LNCaP clone FGC (cell line): ENCODE measurements at places on chromosomes 11 and 22.

- no peak for DNase-seq
These were observed 1566.2 kb upstream of the TENM4 start for GRCh38 chr11:81007046-81007445.

- no peak for DNase-seq
These were observed 275.6 kb downstream of the BRD1 start for GRCh38 chr22:49551897-49552614.

- no peak for DNase-seq
These were observed 13.8 kb downstream of the USP2 start for GRCh38 chr11:119367661-119368120.

- DNase-seq: no peak
These were observed 6.4 kb downstream of the BIRC3 start for GRCh38 chr11:102323542-102324251.

DNA sequence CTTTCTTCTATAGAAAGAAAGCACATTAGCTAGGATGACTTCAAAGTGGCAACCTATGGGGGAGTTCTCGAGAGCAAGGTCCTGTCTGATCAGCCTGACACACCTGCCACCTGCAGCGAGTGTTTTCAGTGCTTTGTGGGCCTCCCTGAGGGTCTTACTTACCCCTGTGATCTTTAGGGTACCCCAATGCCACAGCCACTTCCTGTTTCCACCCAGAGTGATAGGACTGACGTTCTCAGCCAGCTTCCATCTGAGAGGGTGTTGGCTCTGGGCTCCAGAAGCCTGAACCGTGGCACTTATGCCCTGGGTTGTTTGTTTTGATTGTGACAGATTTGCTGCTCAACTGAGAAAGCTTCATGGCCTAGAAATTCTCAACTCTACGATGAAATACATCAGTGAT is 21.7 kb upstream of the ANKK1 start:
- no peak for DNase-seq

DNA sequence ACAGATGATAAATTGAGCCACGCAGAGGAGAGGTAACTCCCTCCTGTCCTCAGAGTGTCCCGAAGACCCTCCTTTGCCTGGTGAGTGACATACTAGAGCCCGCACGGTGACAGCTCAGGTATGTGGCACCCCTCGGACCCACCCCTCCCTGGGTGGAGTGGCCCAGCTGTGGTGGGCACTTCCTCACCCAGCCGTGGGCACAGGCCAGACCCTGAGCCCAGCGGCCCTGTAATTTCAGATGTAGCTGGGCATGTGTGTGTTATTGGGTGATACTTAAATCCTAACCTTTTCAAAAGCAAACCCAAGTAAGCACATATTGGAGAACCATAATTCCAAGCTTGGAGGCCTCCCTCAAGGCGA is 93.2 kb downstream of the WNT7B start:
- DNase-seq: no peak

DNA sequence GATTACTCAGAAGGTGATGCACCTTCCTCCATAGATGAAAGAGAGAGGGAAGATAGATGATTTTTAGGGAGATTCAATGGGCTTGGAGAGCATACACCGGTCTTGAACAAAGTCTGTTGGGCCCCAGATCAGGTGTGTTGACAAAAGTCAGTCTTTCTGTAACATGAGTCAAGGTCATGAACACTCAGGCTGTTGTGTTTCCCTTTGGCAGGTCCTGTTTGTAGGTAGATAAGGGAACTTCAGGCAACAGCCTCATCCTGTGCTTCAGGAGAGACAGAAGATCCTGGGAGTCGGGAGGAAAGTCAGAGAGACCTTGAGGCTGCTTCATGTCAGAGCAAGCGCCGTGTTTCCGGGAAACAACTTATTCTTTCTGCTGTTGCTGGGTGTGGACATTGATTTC is 703.1 kb downstream of the BRD1 start:
- no peak for DNase-seq

- no peak for DNase-seq
These were observed 5.5 kb upstream of the FADS3 start for GRCh38 chr11:61896665-61897386.

DNA sequence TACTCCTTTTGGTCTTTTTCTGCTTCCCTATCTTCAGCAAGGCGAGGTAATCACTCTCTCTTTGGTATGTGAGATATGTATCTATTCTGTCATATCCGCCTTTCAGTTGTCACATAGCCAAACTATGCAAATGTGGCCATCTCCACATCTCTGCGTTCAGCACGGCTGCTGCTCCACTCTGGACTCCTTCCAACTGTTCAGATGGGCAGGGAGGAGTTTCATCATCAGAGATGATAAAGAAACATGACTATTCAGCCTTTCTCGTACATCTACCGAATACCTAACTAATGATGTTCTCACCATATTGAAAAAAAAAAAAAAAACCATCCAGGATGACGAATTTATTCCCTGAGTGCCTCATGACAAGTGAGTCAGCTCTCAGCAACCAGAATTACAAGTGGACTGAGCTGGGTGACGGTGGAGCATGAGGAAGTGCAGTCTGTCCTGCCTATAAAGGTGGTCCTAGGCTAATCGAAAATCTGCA is 899.6 kb downstream of the OPCML start:
- DNase-seq: no peak

DNA sequence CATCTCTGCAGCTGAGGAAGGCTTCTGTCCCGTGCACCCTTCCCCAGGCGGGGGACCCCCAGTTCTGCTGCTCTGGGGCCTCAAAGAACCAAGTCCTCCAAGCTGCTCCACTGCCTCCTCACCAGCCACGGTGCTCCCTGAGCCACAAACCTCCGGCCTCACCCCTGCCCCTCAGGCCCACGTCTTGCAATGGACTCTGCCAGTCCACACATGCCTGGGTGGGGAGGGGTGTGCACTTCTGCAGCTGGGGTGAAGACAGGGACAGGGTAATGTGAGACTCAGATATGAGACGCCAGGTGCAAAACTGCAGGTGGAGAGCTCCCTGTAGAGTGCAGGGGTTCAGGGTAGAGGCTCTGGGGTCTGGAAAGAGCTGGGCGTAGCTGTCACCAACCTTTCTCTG is 3.2 kb upstream of the PTDSS2 start:
- no peak for DNase-seq

DNA sequence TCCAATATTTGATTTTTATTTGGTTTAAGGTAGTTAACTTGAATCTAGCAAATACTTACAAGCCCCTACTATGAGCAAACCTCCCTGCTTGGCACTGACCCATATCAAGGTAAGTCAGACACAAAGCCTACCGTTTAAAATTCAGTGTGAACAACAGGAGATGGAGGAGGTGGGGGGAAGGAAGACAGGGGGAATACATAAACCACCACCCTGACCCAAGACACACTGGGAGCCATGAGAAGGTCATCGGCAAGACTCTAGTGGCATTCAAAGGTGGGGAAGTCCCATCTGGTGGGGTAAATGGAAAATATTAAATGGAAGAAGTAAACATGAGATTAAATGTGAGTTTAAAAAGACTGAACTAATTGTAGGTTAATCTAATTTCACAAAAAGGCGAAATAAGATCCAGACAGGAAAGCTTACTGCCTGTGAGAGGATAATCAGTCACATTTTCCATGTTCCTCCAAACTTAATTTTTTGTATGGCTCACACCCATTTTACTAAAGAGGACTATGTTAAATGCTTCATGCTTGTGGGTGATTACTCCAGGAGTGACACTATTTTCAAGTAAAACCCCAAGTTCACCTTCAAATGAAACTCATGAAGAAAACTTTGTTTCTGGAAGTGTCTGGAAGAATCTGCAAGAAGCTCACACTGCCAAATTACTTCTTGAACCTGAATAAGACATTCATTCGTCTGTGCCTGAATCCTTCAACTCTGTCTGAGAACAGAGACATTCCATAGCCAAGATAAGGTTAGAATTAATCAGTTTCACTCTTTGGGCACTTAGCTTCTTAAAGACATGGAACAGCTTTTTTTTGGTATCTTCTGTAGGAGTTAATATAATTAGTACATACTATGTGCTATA is 51.7 kb downstream of the PITPNB start:
- DNase-seq: no peak
